NCI-H146 (cell line): ENCODE measurements at places on chromosomes 3 and 15.

DNA sequence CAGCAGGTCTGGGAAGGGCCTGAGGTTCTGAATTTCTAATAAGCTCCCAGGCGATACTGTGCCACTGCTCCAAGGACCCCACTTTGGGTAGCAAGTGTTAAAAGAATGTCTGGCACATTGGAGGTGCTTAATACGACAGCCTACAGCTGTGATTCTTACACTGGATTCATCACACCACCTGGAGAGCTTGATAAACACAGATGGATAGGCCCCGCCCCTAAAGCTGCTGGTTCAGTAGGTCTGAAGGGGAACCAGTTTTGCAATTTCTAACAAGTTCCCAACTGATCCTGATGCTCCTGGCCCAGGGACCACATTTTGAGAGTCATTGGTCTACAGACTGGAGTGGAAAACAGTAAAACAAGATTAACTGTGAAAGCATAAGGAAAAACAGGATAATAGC, 124.8 kb upstream of the ST8SIA2 start:
- no peak for DNase-seq

DNA sequence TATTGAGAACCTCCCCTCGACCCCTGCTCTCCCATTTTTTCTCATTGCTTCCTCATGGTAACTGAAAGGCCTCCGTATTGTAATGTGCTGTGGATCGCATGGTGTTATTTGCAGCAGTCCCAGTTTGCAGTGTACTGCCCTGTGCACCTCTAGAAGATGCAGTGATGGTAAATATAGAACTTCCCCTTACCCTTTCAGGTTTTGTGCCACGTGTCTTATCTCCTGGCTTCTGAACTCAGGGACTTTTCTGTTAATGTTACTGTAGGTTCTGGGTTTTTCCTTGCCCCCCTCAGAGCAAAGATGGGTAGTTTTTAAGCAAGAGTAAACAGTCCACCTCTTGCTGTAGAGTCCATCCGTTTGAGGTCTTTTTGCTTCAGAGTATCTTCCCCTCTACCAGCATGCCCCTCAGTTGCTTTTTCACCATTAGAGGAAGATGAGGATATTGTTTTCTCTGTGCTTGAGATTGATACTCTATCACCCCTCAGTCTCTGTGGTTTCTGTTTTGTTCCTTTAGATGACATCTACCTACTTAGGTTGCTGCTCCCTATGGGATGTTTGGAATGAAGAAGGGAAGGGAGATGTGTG, 22.4 kb downstream of the CHD2 start:
- DNase-seq, result no peak

GRCh38 chr3:174023421-174023820, 625.9 kb downstream of the NLGN1 start:
- no peak for DNase-seq

- DNase-seq, result no peak
These were observed 413.9 kb upstream of the MDFIC2 start for GRCh38 chr3:70726096-70726938.

- DNase-seq, result no peak
These were observed 22.0 kb downstream of the SLC9A9 start for GRCh38 chr3:143826296-143826695.

- DNase-seq, result peak; percentile 45
These were observed 63.1 kb downstream of the EDEM1 start for GRCh38 chr3:5250467-5251195.

GRCh38 chr15:52093539-52094510, 18.8 kb downstream of the BCL2L10 start:
- no peak for DNase-seq

DNA sequence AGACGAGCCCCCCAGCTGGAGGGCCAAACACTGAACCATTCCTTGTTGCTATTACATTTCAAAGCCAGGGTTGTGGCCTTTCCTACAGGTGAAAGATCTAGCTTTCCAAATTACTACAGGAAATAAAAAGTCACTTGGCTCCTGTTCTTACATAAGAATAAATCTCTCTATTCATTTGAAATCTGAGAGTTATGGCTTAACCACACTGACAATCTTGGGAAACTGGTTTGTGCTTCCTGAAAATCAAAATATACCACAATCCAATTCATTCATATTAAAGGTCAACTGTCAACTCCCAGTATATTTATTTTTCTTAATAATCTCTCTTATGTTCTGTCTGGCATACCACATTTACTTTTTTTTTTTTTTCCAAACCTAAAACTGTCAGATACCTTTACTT, 103.7 kb upstream of the LMOD3 start:
- DNase-seq, result no peak

DNA sequence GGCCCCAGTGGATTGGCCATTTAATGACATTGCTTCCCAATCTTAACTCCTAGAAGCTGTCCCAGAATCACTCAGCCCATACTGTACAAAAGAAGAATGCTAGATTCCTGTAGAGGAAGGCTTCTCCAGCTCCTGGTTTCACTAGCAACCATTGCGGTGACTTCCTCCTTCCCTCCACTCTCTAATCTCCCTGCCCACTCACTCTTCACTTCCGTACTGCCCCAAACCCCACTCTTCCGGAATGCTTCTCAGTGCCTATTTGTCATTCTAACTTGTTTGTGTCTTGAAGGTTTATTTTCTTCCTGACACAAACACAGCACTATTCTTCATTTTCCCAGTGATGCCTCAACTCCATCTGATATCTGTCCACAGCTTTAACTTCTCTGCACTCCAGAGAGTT, 97.1 kb upstream of the SPATA16 start:
- DNase-seq, result no peak

DNA sequence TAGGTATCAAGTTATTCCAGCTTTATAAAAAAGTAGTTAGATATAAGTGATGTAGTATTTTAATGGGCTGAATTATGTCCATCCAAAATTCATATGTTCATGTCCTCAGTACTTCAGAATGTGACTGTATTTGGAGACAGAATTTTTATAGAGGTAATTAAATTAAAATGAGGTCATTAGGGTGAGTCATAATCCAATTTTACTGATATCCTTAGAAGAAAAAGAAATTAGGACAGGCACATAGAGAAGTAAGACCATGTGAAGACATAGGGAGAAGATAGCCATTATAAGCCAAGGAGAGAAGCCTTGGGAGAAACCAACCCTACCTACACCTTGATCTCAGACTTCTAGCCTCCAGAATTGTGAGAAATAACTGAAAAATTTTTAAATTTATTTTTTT, 30.3 kb downstream of the RAP2B start:
- no peak for DNase-seq

DNA sequence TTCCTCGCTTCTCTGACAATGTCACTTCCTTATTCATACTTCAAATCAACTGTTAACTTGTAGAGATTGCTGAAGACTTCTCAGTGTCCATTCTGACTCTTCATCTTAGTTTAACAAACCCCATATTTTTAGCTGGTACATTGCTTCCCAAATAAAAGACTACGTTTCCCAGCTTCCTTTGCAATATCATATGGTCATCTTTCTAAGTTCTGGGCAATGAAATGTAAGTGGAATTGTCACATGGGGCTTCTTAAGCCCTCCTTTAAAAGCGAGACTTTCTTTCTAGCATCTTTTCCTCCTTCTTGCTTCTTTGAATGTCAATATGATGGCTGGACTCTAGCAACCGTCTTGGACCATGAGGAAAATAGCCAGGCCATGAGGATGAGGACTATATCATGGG, 239.0 kb downstream of the ZNF621 start:
- no peak for DNase-seq

DNA sequence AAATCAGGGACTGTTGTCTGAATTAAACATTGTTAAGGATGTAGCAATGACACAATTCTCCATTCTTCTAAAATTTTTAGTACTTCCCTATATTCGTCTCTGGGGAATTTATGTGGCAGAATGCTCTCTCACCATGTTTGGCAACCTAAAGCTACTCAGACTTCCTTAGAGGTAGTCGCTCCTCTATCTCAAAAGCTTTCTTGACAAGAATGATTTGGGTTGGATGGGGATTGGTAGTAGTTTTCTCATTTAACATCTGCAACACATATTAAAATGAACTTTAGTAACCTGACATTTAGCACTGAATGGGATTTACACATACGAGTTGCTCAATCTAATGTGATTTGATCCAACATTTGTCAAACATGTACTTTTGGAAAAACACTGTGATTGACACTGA, 233.3 kb downstream of the RBMS3 start:
- DNase-seq, result no peak

- no peak for DNase-seq
These were observed 374.3 kb upstream of the TGFBR2 start for GRCh38 chr3:30232142-30232541.

GRCh38 chr3:67654844-67655177, 399 bp upstream of the SUCLG2 start:
- peak; percentile 37 for DNase-seq

DNA sequence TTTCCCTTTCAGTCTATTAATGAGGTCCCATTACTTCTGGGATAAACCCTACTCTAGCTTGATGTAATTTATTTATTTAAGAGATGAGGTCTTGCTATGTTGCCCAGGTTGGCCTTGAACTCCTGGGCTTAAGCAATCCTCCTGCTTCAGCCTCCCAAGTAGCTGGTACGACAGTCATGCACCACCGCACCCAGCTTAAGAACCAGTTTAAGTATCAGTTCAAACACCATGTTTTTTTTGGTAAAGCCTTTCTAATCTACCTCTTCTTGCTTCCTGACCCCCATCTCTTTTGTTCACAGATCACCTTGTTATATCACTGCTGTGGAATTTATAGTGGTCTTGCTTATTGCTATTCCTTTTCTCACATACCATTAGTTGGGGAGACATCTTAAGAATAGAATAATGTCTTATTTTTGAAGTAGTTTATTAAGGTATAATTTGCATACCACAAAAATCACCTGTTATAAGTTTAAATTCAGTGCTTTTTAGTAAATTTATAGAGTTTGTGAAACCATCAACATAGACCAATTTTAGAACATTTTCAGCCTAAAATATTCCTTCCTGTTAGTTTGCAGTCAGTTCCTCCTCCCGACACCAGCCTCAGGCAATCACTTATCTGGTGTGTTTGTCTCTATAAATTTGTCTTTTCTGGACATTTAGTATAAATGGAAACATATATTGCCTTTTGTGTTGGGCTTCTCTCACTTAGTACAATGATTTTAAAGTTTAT, 257.9 kb downstream of the PDCD6IP start:
- no peak for DNase-seq

DNA sequence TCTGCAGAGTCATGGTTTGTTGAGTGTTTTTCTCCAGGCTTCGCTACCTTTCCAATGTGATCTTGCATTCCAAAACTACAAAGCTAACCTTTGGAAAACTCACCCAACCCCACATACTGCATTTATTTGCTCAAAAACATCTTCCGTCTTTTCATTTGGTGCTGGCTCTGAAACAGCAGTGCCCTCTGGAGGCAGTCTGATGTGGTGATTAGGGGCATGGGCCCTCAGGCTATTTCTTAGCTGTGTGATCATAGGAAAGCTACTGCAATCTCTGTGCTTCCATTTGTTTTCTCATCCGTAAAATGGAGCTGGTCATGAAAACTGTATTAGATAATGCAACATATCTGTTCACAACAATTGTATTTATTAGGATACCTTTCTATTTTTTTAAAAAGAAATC, 47.0 kb downstream of the MTHFS start:
- DNase-seq, result peak; percentile 9

GRCh38 chr15:66758844-66759243, 56.8 kb downstream of the SMAD6 start:
- no peak for DNase-seq

- DNase-seq, result no peak
These were observed 416.6 kb upstream of the NECTIN3 start for GRCh38 chr3:110654843-110655502.

DNA sequence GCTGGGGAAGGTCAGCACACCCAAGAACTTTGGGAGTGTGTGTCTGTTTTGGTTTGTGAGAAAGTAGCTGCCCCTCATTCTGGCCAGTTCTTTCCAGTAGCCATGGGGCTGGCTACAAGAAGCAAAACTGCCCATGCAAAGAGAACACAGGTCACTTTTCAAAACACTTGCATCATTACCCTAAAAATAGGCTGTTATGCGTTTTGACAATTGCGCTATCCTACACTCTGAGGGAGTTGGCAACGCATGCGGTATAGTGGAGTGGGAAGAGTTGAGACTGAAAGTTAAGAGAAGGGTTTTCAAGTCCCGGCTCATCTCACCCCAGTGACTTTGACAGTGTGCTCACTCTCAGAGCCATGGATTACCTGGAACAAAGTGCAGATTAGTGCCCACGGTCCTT, 41.8 kb upstream of the MYZAP start:
- no peak for DNase-seq

- no peak for DNase-seq
These were observed 526.6 kb upstream of the ZNF717 start for GRCh38 chr3:76311941-76312340.

GRCh38 chr3:53581671-53582070, 87.3 kb downstream of the CACNA1D start:
- no peak for DNase-seq

DNA sequence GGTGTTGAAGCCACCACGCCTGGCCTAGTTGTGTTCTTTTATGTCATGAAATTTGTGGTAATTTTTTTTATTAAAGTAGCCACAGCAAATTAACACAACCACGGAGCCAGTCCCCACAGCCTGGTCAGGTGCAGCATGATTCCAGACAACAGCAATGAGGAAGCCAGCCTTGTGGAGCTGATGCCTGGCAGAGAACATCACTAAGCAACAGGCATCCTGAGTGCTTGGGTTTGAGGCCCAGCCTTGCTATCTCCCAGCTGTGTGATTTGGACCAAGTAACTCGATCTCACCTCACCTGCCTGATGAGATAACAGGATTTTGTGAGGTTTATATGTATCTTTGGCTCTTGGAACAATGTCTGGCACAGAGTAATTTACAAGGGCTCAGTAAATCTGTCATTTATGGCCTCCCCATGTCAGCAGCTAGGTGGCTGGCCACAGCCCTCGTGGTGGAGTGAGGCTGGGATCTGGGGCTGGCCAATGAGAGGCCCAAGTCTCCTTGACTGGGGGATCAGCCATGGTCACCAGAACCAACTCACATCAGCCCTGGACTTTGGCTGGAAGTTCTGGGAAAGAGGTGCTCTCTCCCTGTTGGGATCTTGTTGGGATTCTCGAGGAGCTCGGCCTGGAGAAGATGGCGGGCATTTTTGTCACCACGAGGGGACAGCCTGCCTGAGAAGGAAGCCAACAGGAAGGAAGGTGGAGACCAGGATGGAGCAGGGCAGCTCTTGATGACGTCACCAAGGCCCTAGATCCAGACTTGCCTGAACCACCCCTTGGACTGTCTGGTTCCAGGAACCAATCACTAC, 22.8 kb upstream of the FLNB start:
- peak; percentile 40 for DNase-seq

DNA sequence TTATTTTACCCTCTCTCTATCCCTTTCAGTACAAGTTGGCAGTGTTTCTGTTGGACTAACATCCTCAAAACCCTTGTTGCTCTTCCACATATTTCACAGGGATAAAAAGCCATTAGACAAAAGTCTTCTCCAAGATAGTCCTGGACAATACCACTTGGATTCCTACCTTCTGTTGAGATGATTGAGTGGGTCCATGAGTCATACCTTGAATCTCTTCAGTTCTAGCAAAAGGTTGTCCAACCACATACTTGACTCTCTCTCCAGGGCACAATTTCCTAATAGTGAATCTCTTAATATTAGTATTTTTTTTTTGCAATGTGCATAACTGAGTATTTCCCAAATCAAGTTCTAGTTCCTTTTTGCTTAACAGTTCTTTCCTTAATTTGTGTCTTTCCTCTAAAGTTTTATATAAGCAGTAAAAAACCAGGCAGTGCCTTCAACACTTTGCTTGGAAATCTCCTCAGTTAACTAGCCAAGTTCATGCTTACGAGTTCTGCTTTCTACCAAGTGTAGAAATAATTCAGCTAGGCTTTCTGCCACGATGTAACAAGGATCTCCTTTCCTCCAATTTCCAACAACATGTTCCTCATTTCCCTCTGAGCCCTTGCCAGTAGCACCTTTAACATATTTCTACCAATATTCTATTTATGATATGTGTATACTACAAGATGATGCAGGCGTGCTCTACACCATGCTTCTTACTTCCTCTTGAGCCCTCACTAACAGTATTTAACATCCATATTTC, 68.3 kb upstream of the NEO1 start:
- DNase-seq, result no peak
